ENCODE measurements at places on chromosomes 3 and 15.
A peak's percentile ranks its signal among the peaks of the same experiment; 100 is the strongest.

DNA sequence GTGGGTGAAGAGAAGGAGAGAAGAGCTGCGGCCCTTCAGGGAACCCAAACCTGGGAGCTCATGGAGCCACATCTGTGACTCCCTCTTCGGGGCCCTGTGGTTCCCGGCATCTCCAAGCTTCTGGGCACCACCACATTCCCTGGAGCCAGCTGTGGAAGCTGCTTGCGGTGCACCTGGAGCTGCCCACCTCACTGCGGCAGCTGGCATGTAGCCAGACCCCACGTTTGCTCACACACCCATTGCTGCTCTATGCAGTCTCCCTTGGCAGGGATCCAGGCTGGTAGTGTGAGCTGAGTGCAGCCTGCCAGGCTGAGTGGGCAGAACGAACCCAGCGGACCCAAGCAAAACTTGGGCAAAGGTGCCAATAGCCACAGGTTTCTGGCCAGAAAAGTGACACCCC lies 16.8 kb upstream of the PLA2G4E start:
- no peak for DNase-seq

DNA sequence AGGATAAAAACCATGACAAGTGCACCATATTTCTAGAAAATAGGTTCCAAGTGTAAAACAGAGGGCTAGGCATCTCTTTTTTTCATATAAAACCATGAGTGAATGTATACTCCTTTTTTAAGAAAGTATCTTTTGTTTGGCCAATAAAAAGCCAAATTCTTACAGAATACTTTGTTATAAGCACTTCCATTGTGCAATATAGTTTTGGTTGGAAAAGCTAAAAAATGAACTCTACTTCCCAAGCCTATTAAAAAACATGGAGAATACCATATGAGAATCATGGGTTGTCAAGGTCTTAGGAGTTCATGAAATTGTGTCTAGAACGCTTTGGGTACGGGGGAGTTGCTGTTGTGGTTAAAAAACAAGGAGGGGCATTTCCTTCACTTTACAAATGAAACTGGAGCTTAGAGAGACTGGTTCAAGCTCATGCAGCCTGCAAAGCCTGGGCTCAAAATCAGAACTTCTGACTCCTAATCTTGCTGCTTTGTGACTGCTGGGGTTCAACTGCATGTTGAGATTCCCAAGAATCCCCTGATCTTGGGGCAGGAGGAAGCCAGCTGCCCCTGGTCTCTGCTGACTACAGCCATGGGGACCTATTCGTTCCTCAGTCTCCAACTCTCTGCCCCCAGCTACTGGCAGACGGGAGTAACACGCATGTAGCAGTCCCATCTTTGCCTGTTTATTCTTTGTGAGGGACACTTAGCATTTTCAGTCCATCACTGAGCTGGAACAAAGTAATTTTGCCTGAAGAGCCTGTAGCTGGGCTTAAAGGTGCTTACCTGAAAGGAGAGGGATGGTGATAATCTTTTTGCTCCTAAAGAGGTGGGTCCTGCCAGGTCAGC lies 229.1 kb downstream of the CHST2 start:
- no peak for DNase-seq

DNA sequence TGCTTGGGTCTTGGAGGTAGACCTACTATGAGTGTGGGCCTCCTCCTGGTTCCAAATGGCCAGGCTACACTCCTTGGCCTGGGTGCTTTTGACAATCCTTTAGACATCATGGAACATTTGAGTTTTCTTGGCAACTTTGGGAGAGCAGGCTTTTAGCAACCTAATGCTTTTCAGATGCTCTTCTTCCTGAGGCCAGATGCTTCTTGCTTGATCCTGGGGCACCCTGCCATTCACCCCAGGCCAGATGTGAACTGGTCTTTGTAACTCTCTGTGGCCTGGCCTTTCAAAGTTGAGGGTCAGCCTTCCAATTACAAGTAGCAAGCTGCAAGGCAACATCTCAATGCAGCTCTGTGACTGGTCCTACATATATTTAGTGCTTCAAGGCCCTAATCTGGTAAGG lies 40.5 kb downstream of the RTP1 start:
- DNase-seq, result no peak

- no peak for DNase-seq
Observed at GRCh38 chr3:123068601-123069381, 2.0 kb downstream of the PDIA5 start.

DNA sequence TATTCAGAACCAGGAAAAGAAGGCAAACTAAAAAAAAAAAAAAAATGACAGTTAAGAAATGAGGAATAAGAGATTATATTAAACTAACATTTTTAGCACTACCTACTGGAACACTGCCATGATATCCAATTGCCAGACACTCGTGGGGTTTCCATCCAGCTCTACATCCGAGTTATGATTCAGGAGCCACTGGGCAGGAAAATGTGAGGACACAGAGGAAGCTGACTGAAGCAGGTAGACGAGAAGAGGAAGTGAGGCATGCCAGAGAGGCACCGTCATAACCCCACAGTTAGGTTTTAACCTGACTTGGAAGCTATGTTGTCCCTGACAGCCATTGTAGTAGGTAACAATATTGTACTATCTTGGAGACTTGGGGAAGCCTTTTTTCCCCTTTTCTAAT lies 495.0 kb downstream of the NLGN1 start:
- DNase-seq, result no peak

DNA sequence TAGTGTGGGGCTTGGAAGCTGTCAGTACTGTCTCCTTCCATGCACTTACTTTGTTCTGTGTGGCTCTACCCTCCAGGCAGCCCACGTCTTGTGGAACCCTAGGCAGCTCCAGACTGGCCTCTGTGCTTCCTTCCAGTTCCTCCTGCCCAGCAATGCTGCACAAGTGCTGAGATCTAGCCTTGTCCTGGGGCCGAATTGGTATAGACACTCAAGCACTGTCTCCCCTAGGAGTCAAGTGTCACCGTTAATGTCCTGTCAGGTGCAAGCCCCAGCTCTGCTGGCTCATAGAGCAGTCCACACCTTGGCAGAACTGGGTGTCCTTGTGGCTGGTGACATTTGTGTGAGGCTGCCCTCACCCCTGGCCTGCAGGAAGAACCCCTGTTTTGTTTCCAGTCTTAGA lies 130.1 kb downstream of the EEFSEC start:
- DNase-seq, result no peak

DNA sequence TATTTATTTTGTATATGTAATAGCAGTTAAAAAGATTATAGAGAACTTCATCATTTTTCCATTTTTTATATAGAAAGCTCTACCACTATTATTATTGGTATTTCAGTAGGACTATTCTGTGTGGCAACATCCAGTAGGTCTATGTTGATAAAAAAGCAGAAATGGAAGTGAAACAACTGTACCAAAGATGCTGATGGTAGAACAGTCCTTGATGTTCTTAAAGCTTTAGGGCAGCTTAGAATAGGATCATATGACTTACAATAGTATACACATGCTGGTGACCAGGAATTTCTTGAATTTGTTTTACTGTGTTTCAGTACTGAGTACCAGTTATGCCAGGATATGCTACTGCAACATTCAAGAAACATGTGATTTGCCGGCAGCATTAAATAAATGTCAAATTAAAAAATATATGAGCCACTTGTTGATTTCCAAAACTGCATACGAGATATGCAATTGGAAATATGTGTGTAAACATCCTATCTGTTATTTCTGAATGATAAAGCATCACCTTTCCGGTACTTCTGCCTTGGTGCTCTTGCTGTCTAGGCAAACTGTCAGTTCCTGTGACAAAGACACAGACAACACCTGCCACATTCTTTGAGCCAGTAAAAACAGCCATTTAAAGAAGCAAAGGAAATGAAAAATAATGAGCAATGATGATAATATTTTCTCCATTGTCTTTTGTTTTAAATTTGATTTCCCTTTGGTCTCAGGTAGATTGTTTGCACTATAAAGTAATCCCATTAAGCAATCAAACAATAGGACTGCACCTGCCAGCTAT lies 649.2 kb downstream of the ZPLD1 start:
- no peak for DNase-seq

GRCh38 chr15:81941479-81941878 lies 104.3 kb downstream of the MEX3B start:
- DNase-seq, result peak; percentile 72

DNA sequence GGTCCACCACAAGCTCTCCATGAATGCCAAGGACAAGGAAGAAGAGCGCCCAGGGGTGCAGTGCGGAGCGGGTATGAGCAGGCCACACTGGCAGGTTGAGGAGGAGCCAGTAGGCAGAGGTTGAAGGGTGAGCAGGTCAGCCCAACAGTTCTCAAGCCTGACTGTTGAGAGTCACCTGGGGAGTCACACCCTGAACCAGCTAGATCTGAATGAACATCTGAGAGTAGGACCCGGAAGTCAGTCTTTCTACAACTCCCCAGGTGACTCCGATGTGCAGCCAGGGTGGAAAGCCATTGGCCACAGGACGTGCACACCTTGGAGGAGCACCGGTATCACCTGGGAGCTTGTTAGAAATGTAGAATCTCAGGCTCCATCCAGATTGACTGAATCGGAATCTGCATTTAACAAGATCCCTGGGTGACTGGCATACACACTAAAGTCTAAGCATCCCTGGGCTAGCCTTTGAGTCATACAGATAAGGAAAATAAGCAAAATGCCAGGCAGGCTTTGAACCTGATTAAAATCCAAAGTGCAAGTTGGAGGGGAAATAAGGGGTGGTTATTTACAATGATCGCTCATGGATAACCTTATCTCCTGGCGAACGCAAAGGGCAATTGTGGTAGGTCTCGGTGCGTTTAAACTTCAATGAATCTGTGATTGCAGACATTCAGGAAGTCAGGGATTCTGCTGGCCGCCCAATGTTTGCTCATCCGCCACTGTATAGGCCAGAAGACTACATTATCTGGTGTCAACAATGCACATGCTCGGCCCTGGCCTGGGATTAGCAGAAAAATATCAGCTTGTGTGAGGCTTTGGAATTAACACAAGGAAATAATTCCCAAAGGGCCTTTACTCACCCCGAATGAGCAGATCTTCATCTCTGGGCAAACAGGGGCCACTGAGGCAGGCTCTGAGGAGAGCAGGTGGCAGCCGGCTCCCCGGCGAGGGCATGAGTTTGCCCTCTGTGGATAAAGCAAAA lies 11.7 kb upstream of the LYZL4 start:
- no peak for DNase-seq

DNA sequence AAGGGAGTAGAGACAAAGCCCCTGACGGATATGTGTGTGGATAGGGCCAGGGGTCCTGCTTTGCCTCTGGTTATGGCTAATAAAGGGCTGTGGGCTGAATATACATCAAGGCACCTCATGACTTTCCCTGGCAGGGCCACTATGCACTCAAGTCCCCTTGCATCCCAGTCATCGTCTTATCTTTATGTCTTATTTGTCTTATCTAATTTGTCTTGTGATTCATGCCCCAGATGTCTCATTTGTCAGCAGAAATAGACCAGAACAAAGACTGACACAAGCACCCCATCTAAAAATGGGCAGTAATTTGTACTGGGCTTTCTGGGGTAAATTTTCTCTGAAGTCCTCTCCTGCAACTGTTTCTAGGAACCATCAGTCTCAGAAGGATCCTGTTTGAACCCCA lies 68.6 kb downstream of the ITGA11 start:
- DNase-seq, result no peak

- no peak for DNase-seq
Observed at GRCh38 chr15:101167753-101168462, 83.9 kb downstream of the CHSY1 start.

DNA sequence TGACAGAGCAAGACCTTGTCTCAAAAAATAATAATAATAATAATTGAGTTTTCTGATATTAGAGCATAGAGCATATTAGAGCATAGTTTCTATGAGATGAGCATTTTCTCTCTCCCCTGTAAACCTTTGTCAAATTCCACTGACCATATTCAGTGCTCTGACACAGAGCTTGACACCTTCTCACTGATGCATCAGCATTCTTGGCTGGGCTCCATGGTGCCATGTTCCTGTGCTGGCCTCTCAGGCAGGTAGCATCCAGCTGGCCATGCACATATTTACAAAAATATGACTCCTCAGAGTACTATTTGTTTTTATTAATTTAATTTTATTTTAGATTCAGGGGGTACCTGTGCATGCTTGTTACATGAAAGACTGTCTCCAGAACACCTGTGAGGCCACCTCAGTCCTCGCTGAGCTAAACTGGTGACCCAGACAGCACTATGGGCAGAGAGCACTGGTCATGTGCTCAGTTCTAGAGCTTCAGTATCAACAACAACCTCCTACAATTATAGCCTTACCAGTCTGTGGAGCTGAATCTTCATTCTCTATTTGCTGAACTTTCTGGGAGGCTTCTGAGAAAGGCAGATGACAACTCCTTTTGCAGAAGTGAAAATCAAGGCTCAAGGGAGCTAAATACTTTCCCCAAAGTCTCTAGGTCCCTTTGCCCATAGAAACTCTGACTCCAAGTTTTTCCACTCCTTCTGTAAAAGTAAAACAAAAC lies 21.6 kb upstream of the SLC28A2 start:
- DNase-seq, result no peak

- DNase-seq, result no peak
Observed at GRCh38 chr3:176953106-176954060, 243.9 kb downstream of the TBL1XR1 start.

DNA sequence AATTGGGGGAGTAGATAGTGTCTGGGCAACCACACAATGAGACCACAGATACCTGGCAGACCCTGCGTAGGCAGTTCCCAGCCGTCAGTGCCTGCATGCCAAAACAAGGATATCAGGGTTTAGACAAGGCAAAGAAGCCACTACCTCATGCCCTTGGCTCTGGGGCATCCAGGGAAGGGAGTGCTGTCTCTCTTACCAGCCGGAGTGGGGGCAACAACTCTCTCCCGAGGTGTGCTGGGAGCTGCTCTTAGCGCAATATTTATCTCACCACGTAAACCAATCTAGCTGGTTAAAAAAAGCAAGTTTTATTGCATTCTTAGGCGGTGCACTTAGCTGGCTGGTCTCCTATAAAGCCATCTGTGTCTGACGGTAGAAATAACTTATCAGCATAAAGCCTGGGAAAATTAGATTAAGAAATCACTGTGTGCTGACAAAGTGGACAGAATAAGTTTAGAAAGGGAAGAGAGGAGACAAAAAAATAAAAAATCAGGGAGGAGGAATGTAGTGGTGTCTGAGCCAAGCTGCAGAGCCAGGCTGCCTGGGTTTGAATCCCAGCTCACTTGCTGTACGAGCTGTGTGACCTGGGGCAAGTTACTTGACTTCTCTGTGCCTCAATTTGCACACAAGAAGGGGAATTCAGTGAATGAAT lies 273.2 kb downstream of the PDZRN3 start:
- DNase-seq, result no peak

- DNase-seq, result no peak
Observed at GRCh38 chr3:155704771-155705559, 39.9 kb downstream of the PLCH1 start.

- DNase-seq, result no peak
Observed at GRCh38 chr15:73959801-73960200, 32.3 kb downstream of the STOML1 start.

Data from NCI-H2227 treated with DMSO at 0.1 percent for 48 hours (cell line).